ENCODE measurements at places on chromosomes 4 and X. TPM values are rescaled to one million over a fixed set of nuclear protein-coding genes. Genes with fewer than 3 reads are reported as not detected.

The CNGA1 gene
- not detected for total RNA-seq

The GAGE13 gene
- not detected for total RNA-seq

The FGF13 gene
- 0.14 TPM for total RNA-seq

The TMEM47 gene
- total RNA-seq, result 13.3 TPM

The RHOH gene
- total RNA-seq, result 0.44 TPM

The TEC gene
- 0.72 TPM for total RNA-seq

Data from placental pericyte (primary cell).